Kidney tubule cell (primary cell): ENCODE measurements at places on chromosomes 4 and X.

DNA sequence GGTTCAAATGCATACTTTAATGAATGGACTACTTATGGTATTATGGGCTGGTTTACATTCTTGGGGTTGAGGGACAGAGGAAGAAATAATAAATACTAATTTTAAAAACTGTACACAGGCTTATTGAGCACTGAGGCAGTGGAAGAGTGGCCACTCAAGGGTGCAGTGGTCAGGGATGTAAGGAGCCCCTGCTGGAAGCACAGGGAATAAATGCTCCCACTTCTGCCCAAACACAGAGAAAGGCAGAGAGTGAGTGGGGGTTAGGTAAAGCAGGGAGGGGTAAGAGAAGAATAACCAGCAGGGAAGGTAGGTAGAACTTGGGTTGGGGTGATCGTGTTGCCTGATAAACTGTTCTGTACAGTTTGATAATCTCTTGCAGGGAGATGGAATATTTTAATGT, 60.0 kb downstream of the GAB1 start:
- DNase-seq = no peak

- DNase-seq = no peak
These were observed 91.8 kb downstream of the REPS2 start for GRCh38 chrX:17038277-17038676.

- no peak for DNase-seq
These were observed 27.8 kb upstream of the BMP2K start for GRCh38 chr4:78748381-78748780.

DNA sequence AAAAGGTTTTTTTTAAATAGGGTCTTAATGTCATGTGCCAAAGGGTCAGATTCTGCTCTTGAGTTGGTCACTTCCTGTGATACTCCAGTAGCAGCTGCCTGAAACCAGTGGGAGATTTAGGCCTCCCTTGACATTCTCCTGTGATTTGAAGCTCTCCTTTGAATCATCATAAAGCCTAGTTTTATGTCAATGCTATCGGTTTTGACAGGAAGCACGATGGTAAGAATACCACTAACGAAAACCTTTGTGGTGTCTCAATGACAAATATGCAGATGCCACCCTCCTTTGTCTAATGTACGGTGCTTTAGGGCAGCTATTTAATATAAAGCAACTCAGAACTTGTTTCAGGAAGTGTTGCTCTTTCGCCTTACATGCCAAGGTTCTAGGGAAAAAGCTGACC, 44.2 kb downstream of the CCNI start:
- no peak for DNase-seq

DNA sequence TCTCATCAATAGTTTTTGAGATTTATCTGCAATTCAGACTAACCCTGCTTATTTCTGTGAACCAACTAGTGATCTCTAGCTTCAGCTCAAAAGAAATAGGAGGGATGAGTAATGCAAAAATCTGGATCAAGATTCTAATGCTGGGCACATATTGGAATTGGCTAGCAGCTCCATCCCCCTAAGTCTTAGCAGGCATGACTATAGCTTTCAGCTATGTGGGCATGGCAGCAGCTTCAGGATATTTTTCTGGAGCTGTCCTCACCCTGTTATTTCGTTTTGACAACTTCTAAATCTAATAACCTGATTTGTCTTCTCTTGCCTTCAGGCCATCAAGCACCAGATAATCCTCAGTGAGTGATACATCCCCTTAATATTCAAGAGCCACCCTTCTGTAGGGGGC, 50.8 kb upstream of the GNPDA2 start:
- DNase-seq = no peak

DNA sequence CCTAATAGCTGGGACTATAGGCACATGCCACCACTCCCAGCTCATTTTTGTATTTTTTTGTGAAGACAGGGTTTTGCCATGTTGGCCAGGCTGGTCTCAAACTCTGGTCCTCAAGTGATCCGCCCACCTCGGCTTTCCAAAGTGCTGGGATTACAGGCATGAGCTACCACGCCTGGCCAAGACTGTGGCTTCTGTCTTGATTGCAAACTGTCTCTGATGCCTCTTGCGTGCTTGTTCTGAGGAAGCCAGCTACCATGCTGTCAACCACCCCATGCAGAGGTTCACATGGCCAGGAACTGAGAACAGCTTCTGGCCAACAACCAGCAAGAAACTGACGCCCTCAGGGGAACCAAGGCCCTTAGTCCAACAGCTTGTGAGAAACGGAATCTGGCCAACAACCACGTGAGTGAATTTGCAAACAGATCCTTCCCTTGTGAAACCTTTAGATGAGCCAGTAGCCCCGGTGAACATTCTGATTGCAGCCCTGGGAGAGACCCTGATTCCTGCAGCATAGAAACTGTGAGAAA, 71.2 kb downstream of the SUPT20HL2 start:
- DNase-seq = no peak

DNA sequence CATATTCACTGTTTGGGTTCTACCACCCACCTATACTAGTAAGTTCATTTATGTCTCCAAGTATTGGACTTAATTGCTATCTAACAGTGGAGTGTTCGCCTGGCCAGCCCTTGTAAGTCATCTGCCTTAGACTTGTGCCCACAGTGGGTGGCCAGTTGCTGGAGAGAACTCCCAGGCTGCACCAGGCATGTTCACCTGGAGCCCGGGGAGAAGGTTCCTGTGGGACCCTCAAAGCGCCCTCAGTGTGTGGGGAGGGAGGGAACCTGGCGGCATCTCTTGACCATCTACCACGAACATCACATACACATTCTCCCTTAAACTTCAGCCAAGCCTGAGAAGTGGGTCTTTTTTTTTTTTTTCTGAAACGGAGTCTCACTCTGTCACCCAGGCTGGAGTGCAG, 138.1 kb downstream of the CPZ start:
- no peak for DNase-seq

DNA sequence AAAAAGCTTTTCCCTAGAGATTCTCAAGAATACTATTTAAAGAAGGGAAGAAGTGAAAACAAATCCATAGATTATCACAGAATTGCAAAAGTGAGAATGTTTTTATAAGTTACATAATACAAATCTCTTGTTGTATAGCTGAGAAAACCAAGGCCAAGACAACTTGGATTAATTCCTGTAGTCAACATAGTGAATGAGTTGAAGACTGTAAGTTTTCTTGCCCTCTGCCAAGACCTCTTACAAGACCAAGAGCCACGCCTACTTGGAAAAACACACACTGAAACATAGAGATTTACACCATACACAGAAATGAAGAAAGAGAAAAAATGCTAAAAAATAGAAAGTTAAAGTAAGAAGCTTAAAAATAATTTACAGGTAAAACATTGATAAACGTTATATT, 2024.0 kb downstream of the PCDH7 start:
- DNase-seq = no peak

DNA sequence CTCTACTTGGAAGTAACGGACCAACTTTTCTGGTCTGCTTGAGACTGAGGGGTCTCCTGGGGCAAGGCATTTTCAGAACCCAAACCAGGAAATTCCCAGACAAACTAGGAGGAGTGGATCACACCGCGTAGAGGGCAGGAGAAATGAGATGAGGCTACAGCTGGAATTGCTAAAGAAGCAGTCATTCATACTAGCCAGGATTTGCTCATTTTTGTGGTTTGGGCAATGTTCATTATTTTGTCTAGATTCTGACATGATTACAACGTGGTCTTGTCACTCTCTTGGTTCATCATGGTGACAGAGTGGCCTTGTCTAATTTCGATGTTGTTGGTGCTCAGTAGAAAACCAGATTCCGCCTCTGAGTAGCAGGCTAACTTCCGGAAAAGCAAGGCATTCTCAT, 63.2 kb downstream of the BANK1 start:
- DNase-seq = peak; percentile 85

- DNase-seq = no peak
These were observed 43.2 kb downstream of the BCLAF3 start for GRCh38 chrX:19947612-19948011.

- peak; percentile 66 for DNase-seq
These were observed 179.6 kb upstream of the NOCT start for GRCh38 chr4:138835832-138836533.

- no peak for DNase-seq
These were observed 225.4 kb downstream of the CPE start for GRCh38 chr4:165604181-165604580.

DNA sequence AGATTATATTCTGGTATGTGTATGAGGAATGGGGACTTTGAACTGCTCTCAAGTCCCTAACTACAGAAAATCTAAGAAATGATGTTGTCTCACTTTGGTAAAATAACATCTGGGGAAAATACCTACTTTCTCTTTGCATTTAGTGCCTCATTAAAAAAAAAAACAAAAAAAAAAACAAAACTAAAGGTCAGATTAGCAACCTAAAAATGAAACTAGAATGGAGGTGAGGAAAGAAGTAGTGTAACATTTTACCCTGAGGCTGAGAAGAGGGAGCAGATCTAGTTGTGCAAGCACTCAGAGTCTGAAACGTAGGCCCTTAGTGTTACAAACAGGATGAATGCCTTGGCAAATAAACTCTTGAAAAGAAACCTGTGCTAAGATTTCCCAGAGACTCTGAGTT, 56.0 kb downstream of the VGLL1 start:
- DNase-seq = no peak

DNA sequence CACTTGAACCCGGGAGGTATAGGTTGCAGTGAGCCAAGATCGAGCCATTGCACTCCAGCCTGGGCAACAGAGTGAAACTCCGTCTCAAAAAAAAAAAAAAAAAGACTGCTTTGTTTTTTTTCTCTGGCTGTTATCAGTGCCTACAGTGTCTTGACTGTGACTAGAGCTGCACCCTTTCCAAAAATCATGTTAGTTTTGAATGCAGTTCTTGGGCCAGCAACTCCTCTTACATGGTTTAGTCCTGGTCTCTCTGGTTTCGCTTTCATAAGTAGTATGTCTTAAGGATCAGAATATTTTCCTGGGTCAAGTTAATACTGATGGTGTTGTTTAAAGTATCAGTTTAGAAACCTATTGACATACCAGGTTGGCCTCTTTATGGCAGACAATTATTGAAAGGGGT, 34.2 kb upstream of the NALF2 start:
- no peak for DNase-seq

DNA sequence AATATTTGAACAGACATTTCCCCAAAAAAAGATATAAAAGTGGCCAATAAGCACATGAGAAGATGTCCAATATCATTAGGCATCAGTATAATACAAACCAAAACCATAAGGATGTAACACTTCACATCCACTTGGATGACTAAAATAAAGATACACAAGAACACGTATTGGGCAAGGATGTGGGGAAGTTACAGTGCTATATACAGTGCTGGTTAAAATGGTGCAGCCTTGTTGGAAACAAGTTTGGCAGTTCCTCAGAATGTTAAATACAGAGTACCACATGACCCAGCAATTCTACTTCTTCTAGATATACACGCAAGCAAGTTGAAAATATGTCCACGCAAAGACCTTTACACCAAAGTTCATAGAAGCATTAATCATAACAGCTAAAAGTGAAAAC, 58.9 kb downstream of the HAUS3 start:
- DNase-seq = no peak

DNA sequence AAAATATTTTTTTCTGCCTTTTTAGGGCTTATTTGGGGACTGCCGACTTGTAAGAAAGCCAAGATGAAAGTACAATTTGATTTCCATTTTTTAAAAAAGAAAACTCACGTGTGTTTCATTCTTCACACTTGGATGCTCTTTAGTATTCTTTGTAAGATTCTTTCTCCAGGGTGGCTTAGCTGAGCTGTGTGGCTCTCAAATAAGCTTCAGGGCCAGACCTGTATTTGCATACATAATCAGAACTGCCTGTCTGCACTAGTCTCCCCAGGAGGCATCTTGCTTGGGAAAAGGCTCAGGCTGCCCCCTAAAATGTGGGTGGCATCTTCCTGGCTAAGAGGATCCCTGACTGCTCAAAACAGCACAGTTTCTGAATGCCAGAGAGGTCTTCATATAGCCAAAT, 498.4 kb downstream of the MID1IP1 start:
- no peak for DNase-seq

GRCh38 chr4:92235731-92236130, 68.0 kb upstream of the GRID2 start:
- peak; percentile 19 for DNase-seq

- no peak for DNase-seq
These were observed 66.2 kb downstream of the BEX3 start for GRCh38 chrX:103442536-103442901.

DNA sequence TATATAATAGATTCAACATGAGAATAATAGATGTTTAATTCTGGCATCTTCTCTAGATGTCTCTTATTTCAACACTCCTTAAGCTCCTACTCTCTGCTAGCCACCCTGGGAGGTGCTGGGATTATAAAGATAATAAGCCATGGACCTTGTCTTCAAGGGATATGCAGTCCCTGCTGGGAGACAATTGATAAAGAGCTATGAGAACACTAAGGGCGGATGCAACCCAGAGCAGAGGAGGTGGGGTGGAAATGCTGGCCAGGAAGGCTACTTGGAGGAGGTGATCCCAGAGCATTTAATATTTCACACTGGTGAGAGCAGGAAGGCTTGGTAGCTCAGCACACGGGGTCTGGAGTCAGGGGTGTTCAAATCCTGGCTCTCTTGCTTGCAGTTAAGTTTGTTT, 18.3 kb upstream of the PGRMC2 start:
- no peak for DNase-seq

DNA sequence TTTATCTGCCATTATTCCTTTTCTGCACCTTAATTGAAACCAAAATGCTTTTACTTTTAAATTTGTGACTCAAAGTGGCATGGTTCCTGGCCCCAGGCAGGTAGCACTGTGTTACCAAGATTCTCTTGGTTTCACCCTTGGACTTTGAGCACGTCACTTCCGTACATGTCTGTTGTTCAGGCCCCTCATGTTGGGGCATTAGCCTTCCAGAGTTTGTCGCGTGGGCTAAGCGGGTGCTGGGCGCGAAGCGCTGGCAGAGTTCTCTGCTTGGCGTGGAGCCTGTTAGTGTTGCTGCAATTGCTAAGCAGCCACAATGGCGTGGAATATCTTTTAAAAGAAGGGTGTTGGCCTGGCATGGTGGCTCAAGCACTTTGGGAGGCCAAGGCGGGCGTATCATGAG, 14.0 kb upstream of the TADA2B start:
- no peak for DNase-seq

GRCh38 chr4:67918428-67918827, 34.6 kb upstream of the TMPRSS11D start:
- DNase-seq = no peak

GRCh38 chrX:154357205-154357604, 17.2 kb downstream of the FLNA start:
- no peak for DNase-seq

DNA sequence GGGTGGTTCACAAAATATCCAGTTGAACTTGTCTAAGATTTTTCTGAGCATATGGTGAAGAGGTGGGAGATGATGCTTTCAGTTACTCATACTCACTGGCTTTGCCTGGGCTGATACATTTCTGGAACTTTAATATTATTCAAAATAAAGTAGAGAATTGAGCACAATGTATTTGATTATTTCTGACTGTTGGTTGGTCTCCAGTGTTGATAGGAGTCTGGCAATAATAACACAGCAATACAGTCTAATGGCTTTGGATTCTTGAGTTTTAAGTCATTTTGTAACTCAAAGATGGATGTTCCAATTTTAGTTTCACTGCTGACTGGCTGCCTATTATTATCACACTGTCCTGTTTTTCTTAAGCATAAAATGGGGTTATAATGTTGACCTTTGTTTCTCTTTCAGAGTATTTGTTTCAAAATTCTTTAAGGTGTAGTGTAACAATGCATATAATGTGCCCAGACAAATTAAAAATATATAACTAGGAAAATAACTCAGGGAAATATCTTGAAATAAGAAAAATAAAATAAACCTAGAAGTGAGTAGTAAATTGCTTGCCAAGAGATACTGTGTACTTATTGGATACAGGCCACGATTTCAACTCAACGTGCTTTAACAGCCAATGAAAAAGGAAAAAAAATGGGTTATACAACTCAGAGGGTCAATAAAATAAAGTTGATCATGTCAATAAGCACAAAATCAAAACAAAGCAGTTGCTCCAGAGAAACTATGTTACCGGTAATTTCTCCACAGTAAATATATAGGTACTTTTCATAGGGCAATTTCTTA, 99.0 kb downstream of the ARSJ start:
- DNase-seq = no peak
